ENCODE measurements at places on chromosomes 2 and 18.

GRCh38 chr2:15967415-15968279 is 27.3 kb downstream of the MYCN start:
- DNase-seq = no peak

DNA sequence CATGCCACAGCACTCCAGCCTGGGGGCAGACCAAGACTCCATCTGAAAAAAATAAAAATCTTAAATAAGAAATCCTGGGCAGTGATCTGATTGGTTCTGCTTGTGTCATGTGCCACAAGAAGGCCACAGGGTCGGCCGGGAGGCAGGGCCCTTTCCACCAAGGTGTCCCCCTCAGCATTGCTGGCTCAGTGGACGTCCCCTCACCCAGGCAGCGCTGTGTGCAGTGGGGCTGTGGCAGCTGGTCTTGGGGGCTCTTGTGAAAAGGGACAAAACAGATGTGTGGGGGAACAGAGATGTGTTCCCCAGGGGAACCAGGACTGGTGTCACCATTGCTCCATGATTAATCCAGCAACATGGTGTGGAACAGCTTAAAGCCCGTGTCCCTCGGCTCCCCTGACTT is 60.5 kb downstream of the HS6ST1 start:
- DNase-seq = no peak

GRCh38 chr18:27713738-27714095 is 463.2 kb downstream of the CDH2 start:
- DNase-seq = no peak

DNA sequence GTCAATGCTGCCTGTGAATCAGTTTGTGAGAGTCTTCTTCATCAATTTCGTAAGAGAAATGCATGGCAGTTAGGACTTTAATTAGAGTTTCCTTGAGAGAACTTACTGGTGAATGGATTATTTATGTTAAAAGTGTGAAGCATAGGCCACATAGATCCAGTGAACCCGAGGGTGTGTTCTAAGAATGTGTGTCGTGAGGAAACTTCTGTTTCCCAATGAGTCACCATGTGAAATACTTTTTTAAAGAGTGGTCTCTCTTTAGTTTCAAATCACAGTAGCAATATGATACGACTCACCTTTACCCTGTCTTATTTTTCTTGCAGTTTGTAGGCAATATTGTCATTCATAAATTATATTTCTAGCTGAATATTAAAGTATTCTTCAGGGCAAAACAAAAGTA is 18.5 kb downstream of the THSD7B start:
- DNase-seq = no peak

DNA sequence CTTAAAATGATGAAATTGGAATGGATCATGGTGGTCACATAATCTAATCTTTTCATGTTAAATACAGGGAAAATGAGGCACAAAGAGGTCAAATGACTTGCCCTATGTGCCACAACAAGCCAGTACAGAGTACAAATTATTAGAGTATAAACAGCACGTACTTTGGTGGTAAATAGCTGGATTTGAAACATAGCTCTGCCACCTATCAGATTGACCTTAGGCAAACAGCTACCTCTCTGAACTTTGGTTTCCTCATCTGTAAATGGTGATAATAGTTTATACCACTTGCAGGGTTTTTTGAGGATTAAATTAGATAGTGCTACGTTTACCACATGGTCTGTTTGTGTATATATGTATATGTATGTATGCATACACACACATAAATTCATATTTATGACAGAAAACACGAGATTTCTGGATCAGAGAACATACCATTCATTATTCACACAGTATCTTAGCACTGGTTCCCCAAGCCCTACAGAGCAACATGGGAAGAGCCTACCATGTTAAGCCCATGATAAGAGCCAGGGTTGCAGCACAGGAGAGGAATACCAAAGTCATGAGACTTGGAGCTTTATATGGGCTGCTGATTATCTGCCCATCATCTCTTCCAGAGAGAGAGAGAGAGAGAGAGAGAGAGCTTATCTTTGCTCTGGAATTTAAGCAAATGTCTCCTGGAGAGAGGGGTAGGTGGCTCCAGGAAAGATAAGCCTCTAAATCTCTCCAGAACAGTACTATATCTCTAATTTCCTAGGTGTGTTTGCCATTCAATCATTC is 73.5 kb downstream of the MDH1 start:
- no peak for DNase-seq

- no peak for DNase-seq
These were observed 23.7 kb upstream of the ROCK2 start for GRCh38 chr2:11368059-11368572.

GRCh38 chr2:83851066-83851465 is 608.0 kb downstream of the SUCLG1 start:
- no peak for DNase-seq

GRCh38 chr2:135226961-135227360 is 174.9 kb downstream of the RAB3GAP1 start:
- no peak for DNase-seq

- DNase-seq = no peak
These were observed 141.1 kb upstream of the ETAA1 start for GRCh38 chr2:67255933-67256615.

DNA sequence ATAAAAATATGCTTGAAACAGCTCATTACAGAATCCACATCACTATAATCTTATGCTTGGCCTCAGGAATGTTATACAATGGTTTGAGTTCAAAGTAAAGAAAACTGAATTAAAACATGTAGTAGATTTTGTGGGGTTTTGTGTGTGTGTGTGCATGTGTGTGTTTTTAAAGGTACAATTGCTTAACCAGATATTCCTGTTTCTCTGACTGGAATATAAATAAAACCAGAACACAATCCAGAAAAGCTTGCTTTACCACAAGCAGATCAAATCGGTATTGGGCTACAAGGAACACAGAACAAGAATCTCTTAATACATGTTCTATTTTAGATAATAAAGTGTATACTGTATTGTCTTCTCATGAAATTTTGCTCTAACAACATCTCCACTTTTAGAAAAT is 110.0 kb downstream of the TMEM247 start:
- no peak for DNase-seq

GRCh38 chr2:43493954-43494353 is 101.9 kb downstream of the THADA start:
- DNase-seq = no peak

DNA sequence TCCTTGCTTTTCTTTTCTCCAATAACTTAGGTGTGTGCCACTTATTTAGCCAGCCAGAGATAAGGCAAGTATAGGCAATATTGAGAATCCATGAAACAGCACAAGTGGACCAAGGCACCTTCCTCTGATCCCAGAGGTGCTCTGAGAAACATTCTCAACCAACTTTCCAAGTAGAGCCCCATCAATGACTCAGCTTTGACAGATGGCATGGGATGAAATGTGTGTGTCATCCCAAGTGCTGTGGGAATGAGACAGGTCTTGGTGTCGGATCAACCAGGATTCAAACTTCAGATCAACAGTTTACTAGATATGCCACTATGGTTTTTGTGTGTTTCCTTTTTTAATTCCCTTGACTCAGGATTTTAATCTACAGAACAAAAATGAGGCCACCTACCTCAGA is 164.0 kb downstream of the GRB14 start:
- no peak for DNase-seq

DNA sequence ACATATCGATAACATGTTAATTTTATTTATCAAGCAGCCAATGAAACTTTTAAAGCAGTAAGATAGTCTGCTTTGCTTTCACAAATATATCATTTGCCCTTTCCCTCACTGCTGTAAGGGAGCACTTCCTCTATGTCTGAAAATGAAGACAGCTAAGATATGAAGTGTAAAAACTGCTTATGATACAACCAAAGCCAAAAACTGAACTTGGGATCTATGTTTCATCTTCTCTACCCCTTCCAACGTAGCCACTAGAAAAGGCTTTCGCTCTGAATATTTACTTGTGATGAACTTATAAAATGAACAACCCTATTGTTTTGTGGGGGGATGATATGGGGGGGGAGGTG is 140.3 kb downstream of the TCF4 start:
- no peak for DNase-seq
